ENCODE measurements at places on chromosomes 2 and 18.

DNA sequence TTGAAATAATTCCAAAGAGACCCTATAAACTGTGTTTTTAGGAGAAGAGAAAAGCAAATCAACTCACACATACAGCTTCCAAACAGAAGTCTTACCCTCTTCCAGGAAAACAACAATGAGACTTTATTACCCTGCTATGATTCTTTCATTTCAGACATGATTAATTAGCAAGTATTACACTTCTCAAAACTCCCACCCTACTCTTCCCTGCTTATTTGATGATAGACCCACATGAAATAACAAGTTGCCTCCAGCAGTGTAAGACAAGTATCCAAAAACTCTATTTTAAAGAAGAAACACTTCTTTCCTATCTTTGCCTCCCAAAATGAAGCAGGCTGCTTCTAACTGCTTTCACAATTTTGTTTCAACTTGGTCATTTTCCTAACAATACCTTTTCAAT, 4.1 kb downstream of the FIGN start:
- no peak for DNase-seq

- DNase-seq: no peak
Observed at GRCh38 chr18:48290162-48290926, 118.8 kb downstream of the ZBTB7C start.

DNA sequence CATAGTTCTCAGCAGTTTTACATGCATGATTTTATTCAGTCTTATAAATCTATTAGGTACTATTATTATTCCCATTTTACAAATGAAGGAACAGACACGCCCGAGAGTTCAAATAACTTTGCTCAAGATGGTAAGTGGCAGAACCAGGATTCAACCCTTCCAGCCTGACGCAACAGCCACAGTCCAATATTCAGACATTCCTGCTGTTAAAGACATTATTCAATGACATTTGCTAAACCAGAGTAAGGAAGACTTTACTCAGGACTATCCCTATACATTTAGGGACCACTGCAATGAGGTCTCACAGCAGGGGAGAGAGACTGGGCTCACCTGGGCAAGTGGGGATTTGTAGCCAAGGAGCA, 29.4 kb upstream of the IGFBP2 start:
- no peak for DNase-seq

- no peak for DNase-seq
Observed at GRCh38 chr2:62857139-62857931, 151.8 kb downstream of the EHBP1 start.

GRCh38 chr2:104213758-104214157, 640.2 kb upstream of the POU3F3 start:
- no peak for DNase-seq

DNA sequence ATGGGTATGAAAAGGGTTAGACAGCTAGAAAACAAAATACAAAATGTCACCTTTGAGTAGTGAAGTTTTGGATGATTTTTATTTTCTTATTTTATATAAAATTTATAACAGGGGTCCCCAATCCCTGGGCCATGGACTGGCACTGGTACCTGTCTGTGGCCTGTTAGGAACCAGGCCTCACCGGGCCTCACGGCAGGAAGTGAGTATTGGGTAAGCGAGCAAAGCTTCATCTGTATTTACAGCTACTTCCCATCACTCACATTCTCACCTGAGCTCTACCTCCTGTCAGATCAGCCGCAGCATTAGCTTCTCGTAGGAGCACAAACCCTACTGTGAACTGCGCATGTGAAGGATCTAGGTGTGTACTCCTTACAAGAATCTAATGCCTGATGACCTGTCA, 202.8 kb upstream of the TWIST2 start:
- DNase-seq: no peak

GRCh38 chr2:6919901-6920742, 2.9 kb downstream of the RNF144A start:
- no peak for DNase-seq

GRCh38 chr18:51235009-51235789, 37.7 kb upstream of the MEX3C start:
- no peak for DNase-seq

- no peak for DNase-seq
Observed at GRCh38 chr2:237648016-237648381, 20.6 kb downstream of the LRRFIP1 start.

DNA sequence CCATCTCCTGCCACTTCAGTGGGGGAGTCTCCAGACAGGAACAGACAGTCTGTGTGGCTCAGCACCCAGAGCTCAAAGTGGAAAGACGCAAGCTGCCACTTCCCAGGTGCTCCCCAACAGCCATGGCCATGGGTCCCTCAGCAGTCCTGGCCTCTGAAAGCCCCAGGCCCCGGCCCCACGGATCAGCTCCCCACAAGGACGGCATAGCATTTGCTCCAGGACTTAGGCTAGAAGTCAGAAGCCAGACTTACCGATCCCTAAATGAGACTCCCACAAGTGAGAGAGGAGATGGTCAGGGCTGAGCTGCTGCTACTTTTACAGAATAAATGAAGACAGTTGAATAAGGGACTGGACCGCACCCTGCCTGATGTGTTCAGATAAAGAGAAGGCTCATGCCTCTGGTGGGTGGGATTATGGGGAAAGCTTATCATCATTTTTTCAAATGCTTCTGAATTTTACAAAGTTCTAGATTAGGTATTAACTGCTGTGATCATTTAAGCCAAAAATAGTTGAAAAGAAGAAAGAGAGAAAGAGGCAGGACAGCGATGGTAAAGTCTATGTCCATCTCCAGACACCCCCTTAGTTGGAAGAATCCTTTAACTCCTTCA, 50.5 kb downstream of the ADD2 start:
- no peak for DNase-seq
